ENCODE measurements at places on chromosomes 11 and 22.

DNA sequence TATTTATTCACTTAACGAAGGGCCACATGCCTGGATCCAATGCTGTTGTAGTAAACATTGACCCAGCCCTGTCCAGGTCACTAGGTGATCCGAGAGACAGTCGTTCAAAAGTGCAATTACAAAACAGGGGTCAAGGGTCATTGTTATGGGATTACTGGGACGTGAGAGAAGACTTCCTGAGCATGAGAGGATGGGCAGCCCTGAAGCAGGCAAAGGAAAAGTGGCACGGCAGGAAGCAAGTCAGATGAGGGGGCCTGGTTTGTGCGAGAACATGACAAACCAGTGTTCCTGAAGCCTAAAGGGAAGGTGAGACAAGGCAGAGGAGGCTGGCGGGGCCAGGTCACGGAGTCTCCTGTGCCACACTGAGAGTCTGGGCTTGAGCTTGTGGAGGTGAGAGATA, 15.8 kb upstream of the MMP20 start:
- no peak for DNase-seq

DNA sequence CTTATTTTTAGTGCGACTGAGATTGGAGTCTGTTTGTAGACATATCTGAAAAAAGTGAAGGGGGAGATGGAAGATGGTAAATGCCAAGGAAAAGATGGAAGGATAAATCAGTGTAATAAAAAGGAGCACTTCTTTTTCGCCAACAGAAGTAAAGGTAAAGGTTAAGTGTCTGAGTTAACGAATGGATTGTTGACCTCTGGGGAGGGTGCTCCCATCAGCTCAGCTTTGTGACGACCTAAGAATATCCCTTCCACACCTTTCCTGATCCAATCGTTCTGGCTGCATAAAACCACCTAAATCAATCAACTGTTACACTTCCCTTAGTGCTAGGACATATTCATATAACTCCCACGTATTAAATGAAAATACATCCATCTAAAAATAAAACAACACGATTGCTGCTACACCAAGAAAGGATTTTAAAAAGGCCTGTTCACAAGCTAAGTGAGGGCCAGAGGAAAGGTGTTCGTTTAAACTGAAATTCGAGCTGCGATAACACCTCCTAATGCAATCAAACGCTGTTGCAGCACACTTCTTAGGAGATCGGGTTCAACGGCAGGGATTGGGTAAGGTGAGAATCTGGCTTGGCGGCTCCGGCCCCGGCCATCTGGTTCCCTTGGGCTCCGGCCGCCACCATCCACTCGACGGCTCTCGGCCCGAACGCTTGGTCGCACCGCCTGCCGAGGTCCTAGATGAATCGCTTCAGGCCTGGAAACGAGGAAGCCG, 658 bp downstream of the C11orf71 start:
- no peak for DNase-seq

DNA sequence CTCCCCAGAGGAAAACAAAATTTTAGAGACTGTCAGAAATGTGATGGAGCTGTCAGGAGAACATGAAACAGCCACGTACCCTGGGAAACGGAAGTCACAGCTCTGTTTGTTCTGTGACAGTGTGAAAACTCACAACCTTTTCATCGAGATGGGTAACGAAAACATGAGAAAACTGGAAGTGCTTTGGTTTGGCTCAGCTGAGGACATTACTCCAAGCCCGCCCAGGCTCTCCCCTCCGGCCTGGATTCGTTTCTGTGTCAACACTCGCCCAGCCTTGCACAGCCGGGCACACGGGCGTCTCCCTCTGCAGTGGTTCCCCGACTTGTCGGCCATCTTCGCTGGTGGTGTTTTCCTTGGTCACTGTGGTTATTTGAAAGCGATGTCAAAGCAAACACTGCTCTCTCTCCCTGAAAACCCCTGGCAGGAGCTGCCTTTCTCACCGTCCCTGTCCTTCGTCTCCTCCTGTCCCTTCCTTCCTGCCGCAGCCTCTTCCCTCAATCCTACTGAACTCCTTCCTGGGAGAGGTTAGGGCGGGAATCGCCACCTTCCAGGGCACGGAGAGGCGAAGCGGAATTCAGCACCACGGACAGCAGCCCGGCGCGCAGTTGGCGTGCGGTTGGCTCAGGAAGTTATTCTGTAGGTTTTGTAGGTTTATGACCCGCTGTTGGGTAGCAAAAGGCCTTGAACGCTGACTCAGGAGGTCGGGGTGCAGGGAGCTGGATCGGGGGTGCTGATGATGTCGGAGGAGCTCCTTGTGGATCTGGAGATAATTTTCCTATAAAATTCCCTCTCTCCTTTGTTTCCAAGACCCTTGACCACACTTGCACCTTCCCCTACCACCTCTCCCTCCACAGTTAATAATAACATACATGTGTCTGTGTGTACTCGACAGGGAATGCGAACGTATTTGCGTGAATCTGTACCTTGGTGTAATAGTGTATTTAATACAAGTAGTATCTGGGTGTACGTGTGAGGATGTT, 13.1 kb upstream of the RPS19BP1 start:
- DNase-seq, result peak; percentile 85

- no peak for DNase-seq
Measured at GRCh38 chr11:12329169-12329568, 48.2 kb upstream of the PARVA start.

DNA sequence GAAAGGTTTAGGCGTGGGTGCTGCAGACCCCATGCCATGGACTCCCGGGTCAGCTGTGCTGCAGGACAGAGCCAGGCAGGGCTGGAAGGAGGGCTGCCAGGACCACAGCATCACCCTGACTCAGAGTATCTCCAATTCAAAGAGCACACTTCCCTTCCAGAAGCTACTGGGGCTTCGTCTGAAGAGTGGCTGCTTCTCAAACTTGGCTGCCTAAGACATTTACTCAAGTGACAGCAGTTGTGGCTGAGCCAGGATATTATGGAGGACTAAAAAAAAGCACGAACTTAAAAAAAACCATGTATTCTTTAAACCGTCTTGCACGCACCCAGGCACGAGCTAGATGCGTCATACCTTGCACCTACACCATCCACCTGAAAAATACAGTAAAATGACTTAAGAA, 13.0 kb upstream of the BID start:
- no peak for DNase-seq

DNA sequence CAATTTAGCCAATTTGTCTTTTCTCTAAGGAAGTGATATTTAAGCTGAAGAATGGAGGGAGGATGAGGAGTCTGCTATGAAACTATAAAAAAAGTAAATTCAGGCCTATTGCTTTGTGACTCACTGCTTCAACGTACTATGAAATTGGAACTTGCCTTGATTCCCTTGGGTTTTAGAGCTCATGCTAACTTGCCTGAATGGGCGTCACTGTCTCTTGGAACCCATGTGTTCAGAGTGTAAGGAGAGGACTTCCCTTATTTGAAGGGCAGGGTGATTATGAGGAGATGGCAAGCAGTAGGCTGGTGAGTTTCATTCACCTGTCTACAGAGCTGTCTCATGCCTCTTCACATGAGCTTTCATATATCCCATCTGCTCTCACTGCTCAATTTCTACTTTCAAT, 28.7 kb upstream of the WT1 start:
- no peak for DNase-seq

DNA sequence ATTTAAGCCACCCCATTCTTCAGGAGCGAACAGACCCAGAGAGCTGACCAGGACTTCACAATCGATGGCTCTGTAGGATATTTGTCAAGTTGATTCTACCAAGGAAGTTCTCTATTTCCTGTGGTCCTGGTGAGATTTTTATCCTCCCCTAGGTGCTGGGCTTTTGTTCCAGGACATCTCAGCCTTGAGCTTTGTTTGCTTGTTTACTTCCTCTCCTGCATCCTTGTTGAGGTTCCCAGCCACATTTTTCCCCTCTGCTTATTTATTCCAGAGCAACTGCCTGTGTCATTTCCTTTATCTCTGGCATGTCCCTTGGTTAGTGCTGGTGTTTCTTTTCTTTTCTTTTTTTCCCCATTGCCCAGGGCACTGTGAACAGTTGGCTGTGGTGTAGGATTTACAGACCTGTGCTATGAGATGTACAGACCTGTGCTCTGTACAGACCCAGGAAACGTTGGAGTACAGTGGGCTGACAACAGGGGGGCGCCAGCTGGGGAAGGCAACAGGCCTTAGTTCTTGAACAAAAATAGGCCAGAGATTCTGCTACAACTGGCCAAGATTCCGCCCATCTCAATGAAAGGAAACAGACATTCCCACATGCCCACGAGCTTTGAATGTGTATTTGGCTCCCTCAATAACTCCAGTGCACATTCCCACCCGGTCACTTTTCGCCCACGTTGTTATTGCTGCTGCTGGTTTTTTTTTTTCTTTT, 235.9 kb upstream of the DDI1 start:
- DNase-seq, result peak; percentile 50

- DNase-seq, result no peak
Measured at GRCh38 chr11:10934293-10934860, 76.5 kb upstream of the ZBED5 start.

- DNase-seq, result no peak
Measured at GRCh38 chr11:47860536-47860935, 12.4 kb upstream of the NUP160 start.

GRCh38 chr22:49925525-49926128, 7.2 kb downstream of the CRELD2 start:
- peak; percentile 45 for DNase-seq

DNA sequence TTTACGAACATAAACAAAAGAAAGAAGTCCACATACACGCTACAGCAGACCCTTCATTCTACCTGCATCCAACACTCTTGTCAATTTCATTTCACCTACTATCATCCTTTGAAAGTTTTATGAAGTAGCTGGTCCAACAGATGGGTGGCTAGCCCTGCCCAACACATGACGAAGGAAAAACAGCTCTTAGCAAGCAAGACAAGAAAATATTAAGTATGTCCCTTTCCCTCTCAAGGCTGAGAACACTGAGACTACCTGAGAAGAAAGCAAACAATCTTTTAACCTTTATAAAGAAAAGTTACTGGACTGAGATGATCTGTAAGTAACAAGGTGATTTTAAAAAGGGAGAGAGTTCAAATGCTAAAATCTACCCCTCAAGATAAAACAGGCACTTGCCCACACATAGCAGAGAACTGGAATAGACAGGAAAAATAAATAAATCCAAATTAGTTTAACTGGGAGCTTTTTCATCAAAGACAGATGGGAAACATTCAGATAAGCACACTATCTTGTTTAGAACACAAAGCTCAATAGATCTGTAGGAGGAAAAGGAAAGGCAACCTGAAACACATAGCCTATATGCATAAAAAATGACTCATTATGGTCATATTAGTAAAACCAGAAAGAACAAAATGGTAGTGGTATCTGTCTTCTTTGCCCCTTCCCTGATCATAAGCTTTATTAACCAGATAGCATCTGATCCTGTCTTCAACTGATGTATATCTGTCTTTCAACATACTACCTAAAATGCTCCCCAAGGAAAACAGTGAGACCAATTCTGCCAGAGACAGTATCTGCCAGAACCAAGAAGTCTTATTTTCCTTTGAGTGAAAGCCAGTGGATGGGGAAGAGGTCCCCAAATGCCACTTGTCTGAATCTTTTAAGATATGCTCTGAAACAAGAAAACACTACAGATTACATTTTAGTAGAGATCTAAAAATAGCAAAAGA, 104.3 kb downstream of the MRTFA start:
- no peak for DNase-seq

DNA sequence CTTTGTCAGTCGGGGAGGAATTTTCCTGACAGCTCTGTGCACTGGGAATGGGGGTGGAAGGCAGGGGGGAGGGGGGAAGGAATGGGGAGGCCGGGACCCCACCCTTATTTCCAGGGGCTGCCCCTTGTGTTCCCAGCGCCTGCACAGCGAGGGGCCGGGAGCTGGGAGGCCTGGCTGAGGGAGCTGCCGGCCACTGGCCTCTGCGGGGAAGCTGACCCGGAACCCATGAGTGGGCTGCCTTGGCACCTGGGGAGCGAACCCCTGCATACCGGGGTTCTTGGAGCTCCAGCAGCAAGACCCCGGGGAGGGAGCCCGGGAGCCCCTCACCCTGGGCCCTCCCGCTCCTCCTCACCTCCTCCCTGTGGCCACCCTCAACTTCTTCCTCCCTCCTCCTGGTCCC, 3.5 kb downstream of the H19 start:
- peak; percentile 13 for DNase-seq

DNA sequence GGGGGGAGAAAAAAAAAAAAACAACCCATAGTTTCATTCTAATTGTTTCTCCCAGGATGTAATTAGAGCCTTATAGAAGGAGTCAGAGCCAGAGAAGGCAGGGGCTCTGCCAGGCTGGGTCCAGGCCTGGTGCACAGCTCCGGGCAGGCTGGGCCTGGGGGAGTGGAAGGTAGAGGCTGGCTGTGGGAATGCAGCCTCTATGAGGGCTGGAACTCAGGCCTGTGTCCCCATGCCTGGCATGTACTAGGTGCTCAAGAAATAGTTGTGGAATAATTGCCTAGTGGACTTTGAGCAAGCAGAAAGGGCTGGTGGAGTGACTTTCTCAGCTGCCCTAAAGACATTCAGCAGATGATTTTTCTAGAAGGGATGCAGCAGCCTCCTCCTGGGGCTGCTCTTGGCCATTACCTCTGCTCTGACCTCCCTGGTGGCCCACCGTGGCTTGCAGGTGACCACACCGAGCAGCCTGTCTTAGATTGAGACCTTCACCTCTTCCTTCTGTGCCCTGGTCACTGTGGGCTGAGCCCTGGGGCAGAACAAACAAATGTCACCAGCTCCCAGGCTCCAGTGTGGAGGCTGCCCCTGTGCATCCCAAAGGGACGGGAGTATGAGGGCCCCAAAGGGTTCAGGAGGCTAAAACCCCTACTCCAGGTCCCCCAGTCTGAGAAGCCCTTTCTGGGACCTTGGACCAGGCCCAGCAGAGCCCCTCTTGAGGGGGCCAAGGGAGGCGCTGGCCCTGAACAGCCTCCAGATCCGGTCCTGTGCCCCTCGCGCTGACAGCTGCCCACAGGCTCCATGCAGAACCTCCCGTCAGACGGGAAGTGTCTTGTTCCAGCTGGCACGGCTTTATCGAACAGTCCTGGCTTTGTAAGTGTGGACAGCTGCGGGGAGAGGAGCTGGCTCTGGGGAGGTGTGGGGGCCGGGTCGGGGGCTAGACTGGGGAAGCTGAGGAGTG, 18.8 kb downstream of the MYEOV start:
- no peak for DNase-seq

DNA sequence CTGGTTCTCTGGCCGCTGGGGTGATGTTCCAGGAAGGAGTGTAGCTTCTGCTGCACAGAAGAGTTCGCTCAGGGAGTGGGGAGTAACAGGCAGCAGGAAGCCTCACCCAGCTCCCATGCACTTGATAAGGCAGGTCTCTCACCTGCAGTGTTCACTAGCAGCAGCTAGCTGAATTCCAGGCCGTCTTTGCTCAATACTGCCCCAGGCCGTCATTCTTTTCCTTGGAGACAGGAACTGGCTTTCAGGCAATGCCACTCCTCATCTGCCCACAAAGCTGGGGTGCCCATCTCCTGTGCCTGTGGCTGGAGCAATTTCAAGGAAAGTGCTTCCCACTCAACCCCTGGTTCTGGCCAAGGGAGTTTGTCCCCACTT, 66.1 kb downstream of the ARHGAP42 start:
- DNase-seq, result no peak

DNA sequence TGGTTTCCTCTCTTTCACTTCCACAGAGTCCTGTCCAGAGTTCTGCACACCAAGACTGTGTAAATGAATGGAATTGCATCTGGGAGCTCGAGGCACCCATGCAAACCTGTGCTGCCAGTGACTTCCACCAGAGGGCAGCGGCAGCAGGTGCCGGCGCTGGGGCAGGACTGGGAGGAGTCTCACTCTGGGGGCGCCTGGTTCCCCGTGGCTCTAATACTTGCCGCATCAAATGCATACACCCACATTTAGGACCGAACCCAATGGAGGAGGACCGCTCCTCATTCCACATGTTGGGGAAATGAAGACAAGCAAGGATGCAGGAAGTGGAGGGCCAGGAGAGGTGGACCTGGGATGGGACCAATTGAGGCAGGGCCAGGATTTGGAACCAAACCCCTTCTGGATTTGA, 1.1 kb upstream of the CD6 start:
- DNase-seq, result peak; percentile 86

GRCh38 chr22:22769434-22770279, 118.0 kb upstream of the IGLL5 start:
- no peak for DNase-seq
